ENCODE measurements at places on chromosomes 1 and 21.

- peak; percentile 55 for DNase-seq
These were observed at the start of gene CAMK2N1 for GRCh38 chr1:20485527-20486456. Gene CAMK2N1 (minus strand): TSS chr1:20486210. CDS start chr1:20485379, 831 bp downstream.

DNA sequence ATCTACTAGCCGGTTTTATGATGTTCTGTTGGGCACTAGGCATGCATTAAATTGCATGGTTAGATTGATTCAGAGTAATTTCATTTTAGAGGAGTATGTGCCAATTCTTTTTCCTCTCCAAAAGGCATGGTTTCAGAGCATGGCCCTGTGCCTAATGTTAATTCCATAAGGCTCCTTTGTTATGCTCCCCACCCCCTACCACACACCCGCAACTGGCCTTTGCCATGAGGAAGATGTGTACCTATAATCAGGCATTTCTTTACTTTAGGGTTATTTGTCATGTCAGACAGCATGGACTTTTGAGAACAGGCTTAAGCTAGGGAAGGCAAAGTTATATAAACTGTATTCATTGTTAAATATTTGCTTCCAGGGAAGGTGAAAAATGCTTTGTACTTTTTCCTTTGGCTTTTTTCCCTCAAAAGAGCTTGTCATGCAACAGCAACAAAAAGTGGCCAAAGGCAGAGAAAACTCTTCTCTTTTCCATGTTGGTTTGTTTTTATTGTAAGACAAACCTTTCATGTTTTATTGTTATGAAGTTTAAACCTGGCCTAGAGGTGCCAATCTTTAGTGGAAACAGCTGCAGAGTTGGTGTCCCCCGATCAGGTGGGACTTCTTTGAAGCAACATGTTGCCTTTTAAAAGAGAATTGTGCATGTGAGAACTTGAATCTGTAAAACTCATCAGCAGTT lies 24.3 kb upstream of the NBL1 start:
- no peak for DNase-seq

- DNase-seq: no peak
These were observed 37.5 kb downstream of the EDN2 start for GRCh38 chr1:41446851-41447610.

DNA sequence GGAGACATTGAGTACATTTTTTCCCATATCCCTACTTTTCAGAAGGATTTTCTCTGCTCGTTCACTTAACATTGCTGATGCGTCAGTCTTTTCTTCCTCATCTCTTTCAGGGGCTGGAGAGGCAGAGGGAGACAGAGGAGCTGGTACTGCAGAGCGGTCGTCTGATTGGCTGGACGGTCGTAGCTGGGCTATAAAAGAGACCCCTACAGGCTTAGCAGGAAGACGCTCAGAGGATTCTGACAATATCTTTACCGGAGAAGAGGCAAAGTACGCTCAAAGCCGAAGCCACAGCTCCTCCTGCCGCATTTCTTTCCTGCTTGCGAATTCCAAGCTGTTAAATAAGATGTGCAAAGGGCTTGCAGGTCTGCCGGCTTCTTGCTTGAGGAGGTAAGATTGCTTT lies at the start of gene RGS4:
Gene RGS4 (plus strand): TSS at position 220 of the 400 bp plus-strand sequence. CDS start 124 bp downstream, at position 344.
- DNase-seq: no peak

DNA sequence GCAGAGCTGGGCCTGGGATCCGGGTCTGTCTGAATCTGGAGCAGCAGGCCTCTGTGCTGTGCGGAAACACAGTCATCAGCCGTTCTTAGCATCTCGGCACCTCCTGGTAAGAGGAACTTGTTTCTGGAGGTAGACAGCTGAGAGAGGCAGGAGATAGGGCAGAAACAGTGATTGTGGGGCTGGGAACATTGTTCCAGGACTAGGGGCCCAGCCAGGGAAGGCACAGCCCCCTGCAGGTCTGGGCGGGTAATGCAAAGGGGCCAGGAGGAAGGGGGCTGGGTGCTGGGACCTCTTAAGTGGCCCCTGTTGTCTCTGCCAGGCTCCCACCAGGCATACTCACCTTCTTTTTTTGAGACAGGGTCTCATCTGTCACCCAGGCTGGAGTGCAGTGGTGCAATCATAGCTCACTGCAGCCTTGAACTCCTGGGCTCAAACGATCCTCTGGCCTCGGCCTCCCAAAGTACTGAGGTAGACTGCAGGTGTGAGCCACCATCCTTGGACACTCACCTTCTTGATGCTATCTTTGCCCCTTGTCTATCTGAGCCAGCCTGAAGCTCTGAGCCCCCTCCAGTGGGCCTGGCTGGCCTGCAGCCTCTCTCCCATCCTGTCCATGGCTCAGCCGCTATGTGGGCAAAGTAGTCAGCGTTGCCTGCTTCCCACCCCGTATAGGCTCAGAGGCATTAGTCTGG lies 134.3 kb upstream of the ZBTB40 start:
- DNase-seq: no peak

DNA sequence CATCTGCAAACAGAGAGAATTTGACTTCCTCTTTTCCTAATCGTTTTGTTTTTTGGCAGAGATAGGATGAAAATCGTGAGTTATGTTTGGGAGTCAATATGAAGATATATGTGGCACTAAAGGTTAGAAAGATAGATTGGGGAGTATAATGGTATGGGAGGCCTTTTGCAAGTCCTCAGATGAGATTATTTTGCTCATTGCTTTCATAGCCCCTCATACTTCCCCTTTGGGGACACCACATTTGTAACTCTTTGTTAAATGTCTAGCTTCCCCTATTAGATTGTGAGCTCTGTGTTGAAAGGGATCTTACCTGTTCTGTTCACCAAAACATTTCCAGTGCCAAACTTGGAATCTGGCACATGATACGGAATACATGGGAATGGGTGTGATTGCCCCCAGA lies 30.2 kb downstream of the RAVER2 start:
- no peak for DNase-seq

DNA sequence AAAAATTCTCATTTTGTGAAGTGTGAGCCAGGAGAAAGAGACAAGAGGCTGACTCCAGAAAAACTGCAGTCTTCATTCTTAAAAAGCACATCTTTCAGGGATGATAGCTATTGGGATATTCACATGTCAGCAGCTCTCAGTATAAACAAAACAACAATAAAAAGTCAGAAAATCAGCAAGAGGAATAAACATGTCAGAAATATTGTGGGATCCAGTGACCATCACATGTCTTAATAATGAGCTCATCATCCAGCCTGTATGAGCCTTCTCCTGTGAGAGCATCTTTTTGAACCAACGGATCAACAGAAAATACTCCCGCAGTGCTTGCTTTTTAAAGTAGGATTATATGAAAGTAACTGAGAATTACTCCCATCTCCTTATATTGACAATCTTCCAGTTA lies 241.6 kb downstream of the SMYD3 start:
- no peak for DNase-seq

- DNase-seq: no peak
These were observed 678.7 kb downstream of the MATN1 start for GRCh38 chr1:30044656-30045144.

GRCh38 chr1:106278716-106279115 lies 777.8 kb upstream of the PRMT6 start:
- DNase-seq: no peak

DNA sequence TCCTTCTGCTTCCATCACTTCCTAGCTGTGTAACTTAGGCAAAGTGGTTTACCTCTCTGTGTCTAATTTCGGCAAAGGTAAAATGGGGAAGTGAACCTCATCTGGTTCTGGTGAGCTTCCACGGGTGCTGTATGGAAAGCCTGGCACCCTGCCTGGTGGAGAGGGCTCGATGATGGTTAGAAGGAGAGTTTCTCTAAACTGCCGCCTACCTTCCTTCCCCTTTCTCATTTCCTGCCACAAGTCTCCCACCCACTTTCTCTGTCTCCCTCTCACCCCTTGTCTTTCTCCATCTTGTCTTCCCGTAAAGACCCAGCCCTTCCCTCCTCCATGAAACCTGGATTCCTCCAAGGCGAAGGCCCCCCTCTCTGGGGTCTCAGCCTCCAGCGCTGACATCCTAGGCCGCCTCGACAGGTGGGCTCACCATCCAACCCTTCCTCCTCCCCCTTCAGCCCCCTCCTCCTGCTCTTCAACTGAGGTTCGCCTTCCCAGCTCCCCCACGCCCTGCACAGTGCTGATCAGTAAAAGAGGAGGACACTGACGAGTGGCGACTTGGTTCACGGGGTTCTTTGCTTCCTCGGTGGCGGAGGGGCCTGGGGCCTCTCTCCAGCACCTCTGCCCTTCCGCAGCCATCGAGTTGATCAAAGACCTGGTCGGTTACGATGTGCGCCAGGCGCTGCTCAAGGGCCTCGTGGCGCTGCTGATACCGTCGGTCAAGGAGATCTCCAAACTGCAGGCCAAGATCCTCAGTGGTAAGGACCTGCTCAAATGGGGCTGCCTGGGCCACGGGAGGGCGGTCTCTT lies 7.3 kb downstream of the RNU5D-1 start:
- DNase-seq: no peak

GRCh38 chr1:226427131-226427530 lies 19.2 kb upstream of the PARP1 start:
- DNase-seq: no peak

All from CD4-positive, alpha-beta T cell treated with Interleukin-15 for 4 hours (primary cell).